ENCODE measurements at places on chromosomes 2 and 18. TPM values are rescaled to one million over a fixed set of nuclear protein-coding genes. Genes with fewer than 3 reads are reported as not detected.

- peak; percentile 72 for DNase-seq
Measured at GRCh38 chr18:12282442-12283039, 25.5 kb upstream of the TUBB6 start.

The ST6GAL2 gene
- total RNA-seq = not detected

The SMC6 gene
- total RNA-seq = 11.4 TPM

GRCh38 chr2:64924170-64924934 lies 64.8 kb upstream of the SLC1A4 start:
- DNase-seq = no peak

The SP140 gene
- total RNA-seq = 0.56 TPM

The LRP1B gene
- total RNA-seq = 0.07 TPM

GRCh38 chr2:210548031-210548430 lies 8.4 kb upstream of the CPS1 start:
- no peak for DNase-seq

GRCh38 chr2:80187156-80187555 lies 117.4 kb downstream of the LRRTM1 start:
- DNase-seq = no peak

GRCh38 chr2:111030945-111031344 lies 89.8 kb upstream of the BCL2L11 start:
- DNase-seq = no peak

The UGT1A3 gene
- not detected for total RNA-seq

The GPR155 gene
- 23.3 TPM for total RNA-seq

The EIF5B gene
- total RNA-seq = 3.6 TPM

DNA sequence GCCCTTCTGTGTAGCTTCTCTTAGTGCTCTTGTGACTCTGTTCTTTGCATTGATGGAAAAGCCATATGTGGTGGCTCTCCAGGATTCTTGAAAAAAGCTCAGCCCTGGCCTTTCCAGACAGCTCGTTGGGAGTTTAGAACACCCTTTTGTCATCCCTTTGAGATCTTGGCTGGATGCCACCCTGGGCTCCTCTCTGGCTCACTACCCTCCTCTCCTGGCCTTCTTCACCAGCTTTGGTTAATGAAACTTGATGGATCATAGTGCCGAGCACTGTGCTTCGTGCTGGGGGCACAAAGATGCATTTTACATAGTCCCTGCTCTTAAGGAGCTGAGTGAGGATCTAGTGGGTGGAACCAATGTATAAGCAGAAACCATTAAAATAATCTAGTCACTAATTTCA lies 15.6 kb upstream of the FHOD3 start:
- no peak for DNase-seq
